ENCODE measurements at places on chromosomes 3 and 15.

DNA sequence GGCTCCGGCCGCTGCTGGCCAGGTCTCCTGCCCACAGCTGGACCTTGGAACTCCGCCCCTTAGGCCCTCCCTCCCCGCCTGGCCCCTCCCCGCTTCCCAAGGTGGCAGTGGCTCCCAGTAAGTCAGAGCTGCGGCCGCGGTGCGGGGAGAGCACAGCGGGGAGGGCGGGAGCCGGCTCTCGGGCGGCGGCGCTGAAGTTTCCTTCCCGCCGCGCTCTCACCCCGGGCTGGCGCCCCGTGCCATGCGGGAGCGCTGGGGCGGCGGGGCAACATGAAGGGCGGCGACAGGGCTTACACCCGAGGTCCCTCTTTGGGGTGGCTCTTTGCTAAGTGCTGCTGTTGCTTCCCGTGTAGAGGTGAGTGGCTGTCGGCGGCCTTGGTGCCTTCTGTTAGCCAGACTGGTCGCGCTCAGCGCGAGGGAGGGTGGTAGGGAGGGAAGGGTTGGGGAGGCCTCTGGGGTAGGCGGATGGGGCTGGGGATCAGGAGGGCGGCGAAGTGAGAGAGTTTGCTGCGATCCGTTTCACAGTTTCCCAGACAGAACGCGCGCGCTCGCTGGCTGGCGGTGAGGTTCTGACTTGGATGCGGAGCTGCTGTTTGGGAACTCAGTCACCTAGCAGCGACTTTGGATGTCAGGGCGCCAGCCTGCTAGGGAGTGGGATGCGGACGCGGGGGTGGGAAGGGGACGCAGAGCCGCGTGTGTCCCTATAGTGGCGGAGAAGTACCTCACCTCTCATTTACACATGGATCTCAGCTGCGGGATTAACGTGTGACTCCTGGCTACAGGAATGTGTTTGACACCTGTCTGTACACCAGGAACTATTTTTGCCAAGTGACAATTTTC lies 145.5 kb upstream of the UMPS start:
- DNase-seq = peak; percentile 54

- no peak for DNase-seq
These were observed 72.8 kb upstream of the ACAD9 start for GRCh38 chr3:128806588-128806987.

- no peak for DNase-seq
These were observed 192.0 kb downstream of the UBE3A start for GRCh38 chr15:25246641-25247406.

GRCh38 chr15:69634860-69635259 lies 182.2 kb downstream of the RPLP1 start:
- no peak for DNase-seq

DNA sequence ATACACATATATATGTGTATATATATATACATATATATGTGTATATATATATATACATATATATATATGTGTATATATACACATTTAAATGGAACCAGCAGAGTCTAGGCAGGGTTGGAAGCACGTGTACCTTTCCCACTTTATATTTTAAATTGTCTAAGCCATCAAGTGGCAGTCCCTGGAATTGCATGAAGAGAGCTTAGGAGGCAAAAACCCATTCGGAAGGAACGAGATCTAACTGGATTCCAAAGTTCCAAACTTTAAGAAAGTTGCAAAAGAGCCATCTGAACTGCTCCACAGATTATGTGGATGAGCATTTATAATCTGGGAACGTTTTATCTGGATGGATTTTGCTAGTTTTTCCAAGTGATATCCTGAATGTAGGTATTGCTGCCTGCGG lies 186.5 kb downstream of the FOXP1 start:
- no peak for DNase-seq

- no peak for DNase-seq
These were observed 169.6 kb upstream of the DCBLD2 start for GRCh38 chr3:99071096-99071495.

DNA sequence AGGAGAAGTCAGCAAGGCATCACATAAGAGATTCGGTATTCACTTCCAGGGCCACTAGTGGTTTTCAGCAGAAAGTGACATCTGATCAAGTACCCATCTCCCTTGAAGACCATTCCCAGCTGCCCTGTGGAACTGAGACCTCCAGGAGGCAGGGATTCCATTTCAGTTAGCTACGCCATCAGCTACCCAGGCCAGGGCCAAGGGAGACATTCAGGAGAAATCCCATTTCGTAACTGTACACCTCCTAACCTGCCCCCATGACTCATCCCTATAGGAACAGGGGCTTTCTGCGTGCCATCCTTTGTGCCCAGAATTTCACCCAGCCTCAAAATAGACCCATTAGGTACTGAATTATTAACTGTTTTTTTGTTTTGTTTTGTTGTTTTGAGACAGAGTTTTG lies 24.7 kb downstream of the SPATA12 start:
- no peak for DNase-seq

- DNase-seq = no peak
These were observed 227.3 kb downstream of the CACNA2D3 start for GRCh38 chr3:54349691-54350090.

DNA sequence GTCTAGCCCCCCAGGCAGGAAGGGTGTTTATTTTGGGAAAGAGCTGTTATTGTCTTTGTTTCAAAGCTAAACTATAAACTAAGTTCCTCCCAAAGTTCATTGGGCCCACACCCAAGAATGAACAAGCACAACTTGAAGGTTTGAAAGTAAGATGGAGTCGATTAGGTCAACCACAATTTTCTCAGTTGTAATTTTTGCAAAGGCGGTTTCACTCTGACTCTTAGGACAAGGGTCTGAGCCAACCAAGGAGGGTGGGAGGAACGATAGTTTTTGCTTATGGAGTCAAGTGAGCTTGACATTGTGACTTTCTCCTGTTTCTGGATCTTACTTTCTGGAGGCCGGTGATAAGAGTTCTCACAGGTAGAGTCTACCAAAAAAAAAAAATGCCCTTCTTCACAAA lies 5.8 kb upstream of the ZNF770 start:
- DNase-seq = peak; percentile 82

DNA sequence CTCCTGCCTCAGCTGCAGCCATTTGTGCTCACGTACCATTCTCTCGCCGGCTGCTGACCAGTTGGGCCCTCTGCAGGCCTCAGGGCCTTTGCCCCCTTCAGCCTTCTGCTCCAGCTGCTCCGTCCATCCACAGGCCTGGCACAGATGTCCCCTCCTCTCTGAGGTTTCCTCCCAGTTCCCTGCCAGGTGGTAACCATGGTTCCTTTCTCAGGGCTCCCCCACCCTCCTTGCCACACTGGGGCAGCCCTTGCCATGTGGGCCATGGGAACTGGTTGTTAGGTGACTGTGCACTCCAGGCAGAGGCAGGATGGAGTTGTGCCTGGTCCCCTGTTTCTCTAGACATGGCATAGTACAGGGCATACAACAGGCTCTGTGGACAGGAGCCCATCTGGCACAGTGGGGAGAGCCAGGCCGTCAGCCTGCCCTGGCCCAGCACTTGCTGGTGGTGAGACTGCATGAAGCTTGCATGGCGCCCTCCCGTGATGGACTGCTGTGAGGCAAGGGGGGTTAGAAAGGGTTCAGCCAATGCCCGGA lies 148.9 kb downstream of the DNAJB8 start:
- DNase-seq = no peak

- no peak for DNase-seq
These were observed 43.0 kb downstream of the ABHD5 start for GRCh38 chr3:43733459-43734384.

- no peak for DNase-seq
These were observed 51.3 kb upstream of the SCAANT1 start for GRCh38 chr3:63963496-63963895.

DNA sequence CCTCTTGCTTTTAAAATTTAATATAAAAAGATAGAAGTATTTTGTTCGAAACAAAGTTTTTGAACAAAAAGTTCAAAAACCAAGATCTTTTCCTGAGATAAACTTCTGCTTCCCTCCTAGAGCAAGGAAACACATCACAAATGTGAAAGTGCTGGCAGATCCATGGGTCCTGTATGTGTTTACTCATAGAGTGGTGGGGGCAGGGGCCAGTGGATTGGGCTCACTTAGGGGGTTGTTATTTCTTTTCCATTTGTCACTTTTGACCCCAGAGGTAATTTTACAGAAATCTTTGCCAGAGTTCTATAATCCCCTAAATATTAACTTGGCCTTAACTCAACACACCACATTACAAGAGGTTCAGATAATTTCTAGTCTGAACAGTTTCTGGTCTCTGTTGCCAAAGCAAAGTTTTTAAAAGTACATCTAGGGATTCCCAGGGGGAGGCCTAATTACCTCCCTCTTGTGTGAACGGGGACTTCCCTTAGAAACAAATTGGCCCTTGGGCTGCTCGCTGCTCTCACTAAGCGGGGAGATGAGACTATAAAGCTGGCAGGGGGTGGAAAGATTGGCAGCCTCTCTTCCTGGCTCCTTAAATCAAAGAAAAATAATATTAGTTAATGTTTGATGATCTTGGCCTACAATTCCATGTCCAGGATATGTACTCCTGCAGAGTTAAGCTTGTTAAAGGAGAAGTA lies 66.8 kb upstream of the PTX3 start:
- no peak for DNase-seq

DNA sequence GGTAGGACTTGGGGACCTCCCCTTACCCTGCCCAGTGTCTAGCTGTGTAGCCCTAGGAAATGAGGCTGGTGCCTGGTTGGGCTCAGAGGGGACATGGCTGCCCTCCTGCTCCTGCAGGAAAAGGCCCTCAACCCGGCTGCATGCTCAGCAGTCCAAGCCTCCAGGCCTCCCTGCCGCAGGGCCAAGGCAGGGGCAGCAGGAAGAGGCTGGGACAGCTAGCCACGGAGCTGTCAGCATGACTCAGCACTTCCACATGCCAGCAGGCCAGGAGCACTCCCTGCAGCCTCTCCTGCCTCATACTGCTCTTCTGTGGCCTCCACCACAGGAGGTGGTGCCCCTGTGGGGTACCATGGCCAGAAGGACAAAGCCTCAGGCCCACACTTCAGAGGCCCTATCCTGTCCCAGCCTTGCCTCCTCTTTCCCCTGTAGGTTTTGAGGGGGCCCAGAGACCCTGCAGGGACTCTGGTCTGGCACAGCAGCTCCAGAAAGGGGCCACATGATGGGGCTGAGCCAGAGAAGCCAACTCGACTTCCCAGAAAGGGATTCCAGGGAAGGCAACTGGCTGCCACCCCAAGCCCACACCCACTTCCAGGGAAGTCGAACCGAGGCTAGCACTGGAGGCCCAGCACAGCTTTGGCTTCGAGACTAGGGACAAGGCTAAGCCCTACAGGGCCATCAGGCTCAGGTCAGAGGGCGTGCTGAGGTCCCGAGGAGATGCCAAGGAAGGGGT lies 19.5 kb downstream of the TKT start:
- no peak for DNase-seq

DNA sequence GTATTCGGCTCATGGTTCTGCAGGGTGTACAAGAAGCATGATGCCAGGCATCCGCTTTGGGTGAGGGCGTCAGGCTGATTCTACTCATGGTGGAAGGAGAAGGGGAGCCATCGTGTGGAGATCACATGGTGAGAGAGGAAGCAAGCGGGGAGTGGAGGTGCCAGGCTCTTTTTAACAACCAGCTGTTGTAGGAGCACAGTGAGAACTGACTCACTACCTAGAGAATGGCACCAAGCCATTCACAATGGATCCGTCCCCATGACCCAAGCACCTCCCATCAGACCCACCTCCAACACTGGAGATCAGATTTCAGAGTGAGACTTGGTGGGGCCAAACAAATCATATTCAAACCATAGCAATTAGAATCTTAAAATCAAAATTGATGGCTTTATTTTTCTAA lies 259.8 kb upstream of the CTDSPL start:
- no peak for DNase-seq

GRCh38 chr15:44427756-44428724 lies 611 bp downstream of the CTDSPL2 start:
- no peak for DNase-seq

- DNase-seq = no peak
These were observed 130.2 kb upstream of the ANKRD28 start for GRCh38 chr3:15927969-15928368.

- DNase-seq = no peak
These were observed 87.3 kb downstream of the CHRD start for GRCh38 chr3:184467171-184467570.

- no peak for DNase-seq
These were observed 619 bp upstream of the CMTM8 start for GRCh38 chr3:32237670-32238452.

DNA sequence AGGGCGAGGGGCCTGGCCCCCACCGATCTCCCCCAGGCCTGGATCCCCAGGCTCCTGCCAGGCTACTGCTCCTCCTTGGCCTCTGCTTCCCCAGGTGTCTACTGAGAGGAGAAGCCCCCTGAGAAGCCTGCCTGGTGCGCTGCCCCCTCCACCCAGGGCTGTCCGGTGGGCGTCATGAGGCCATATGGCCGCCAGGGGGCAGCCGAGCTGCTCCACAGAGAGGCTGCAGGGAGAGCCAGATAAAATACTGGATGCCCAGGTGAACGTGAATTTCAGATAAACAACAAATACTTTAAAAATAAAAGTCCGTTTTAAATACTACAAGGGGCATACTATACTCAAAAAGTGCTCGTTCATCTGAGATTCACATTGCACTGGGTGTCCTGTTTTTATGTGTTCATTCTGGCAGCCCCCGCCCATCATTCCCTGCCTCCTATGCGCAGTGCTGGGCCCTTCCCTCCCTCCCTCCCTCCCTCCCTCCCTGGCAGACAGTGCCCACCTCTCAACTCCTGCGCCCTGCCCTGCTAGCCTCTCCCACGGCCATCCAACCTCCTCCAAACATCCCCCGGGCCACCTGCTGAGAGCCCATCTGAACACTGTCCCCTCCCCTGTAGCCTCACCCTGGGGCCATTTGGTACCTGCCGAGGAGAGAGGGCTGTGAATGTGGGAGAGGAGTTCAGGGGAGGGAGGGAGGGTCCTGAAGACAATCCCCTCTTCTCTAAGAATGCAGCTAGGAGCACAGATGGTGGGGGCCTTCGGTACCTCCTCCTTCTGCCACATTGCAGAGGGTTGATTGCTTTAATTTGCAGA lies 29.6 kb downstream of the PSTPIP1 start:
- peak; percentile 87 for DNase-seq

GRCh38 chr3:146162561-146162960 lies 1.6 kb upstream of the PLOD2 start:
- no peak for DNase-seq

DNA sequence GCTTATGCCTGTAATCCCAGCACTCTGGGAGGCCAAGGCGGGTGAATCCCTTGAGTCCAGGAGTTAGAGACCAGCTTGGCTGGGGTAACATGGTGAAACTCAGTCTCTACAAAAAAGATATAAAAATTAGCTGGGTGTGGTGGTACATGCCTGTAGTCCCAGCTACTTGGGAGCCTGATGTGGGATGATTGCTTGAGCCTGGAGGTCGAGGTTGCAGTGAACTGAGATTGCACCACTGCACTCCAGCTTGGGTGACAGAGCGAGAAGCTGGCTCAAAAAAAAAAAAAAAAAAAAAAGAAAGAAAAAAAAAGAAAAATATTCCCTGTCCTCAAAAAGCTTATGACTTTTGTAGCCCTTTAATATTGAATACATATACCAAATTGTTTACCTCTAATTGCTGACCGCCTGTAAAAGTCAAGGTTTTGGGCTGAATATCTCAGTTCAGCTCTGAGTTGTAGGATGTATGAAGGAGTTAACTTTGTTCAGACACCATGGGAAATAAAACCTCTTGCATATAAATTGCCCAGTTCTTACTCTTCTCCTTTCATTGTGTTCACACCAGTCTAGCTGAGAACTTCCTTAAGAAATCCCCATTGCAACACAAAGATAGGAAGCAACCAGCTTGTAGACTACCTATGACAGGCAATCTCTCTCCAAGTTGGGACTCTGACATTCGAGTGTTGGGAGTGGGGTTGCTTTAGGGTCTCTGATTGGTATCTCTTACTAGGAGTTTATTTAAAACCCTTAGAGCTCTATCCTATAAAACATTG lies 97.6 kb upstream of the RASGRP1 start:
- DNase-seq = no peak
